GF-D8 (cell line): ENCODE measurements at places on chromosomes 4 and X.
A peak's percentile ranks its signal among the peaks of the same experiment; 100 is the strongest.

- DNase-seq, result no peak
Observed at GRCh38 chr4:107243141-107243781, 207.1 kb upstream of the DKK2 start.

GRCh38 chrX:72031634-72032033 is 100.1 kb downstream of the RTL5 start:
- DNase-seq, result peak; percentile 23

GRCh38 chrX:72025236-72025770 is 106.4 kb downstream of the RTL5 start:
- no peak for DNase-seq

GRCh38 chr4:78379991-78380729 is 171.4 kb upstream of the ANXA3 start:
- no peak for DNase-seq

DNA sequence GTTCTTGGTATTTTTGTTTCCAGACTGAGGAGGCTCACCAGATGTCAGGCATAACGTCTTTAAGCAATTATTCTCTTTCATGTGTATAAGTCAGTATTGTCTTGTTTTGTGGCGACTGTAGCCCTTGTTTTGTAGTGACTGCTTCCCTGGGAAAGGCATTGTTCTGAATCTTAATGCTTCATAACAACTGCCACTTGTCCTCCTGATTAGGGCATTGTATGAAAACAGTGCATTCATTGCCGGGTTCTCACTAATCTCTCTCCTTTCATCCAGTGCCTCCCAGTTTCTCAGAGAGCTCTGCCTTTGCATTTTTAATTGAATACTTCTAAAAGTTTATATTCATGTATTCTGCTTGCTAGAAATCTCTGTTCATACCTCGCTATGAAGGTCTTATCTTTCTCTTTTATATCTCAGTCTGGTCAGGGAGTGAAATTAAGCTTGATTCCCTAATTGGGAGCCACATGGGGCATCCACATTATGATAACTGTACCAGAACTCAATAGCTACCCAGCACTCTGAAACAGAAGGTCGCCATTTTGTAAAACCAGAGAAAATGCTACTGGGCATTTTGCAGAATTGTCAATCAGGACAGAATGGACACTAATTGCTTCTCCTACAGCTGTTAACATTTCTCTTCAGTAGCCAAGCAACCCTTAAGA is 149.8 kb downstream of the GBA3 start:
- no peak for DNase-seq

- no peak for DNase-seq
Observed at GRCh38 chrX:104659005-104659744, 93.2 kb downstream of the IL1RAPL2 start.

GRCh38 chr4:101199507-101200285 is 147.6 kb downstream of the PPP3CA start:
- no peak for DNase-seq

- no peak for DNase-seq
Observed at GRCh38 chr4:151206241-151207005, 70.5 kb upstream of the PRSS48 start.

GRCh38 chr4:125313989-125314667 is 627 bp upstream of the FAT4 start:
- no peak for DNase-seq

- no peak for DNase-seq
Observed at GRCh38 chr4:61068060-61068459, 132.1 kb upstream of the ADGRL3 start.

GRCh38 chr4:128481752-128482480 is 194.3 kb upstream of the PGRMC2 start:
- DNase-seq, result no peak

GRCh38 chrX:13687203-13687602 is 1.7 kb upstream of the RAB9A start:
- no peak for DNase-seq

DNA sequence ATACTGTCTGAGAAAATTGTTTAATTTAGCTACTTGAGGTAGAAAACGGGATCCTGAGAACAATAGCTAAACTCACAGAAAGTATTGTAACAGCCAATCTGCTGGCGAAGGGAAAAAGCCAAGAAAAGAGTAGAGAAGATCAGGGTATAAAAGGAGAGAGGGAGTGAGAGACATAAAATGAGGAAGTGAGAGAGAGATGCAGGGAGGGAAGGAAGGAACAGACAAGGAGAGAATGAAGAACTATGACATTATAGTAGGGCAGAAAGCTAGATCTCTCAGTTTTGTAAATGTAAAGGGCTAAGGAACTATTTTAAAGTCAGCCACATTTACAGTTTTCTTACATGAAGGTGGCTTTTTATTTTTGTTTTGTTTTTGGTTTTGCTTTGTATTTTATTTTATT is 1.6 kb upstream of the GIMD1 start:
- no peak for DNase-seq

GRCh38 chr4:38949411-38950051 is 81.9 kb downstream of the FAM114A1 start:
- DNase-seq, result no peak

- no peak for DNase-seq
Observed at GRCh38 chr4:7430368-7430964, 4.3 kb downstream of the PSAPL1 start.

- DNase-seq, result no peak
Observed at GRCh38 chr4:61204353-61205060, 4.4 kb downstream of the ADGRL3 start.

DNA sequence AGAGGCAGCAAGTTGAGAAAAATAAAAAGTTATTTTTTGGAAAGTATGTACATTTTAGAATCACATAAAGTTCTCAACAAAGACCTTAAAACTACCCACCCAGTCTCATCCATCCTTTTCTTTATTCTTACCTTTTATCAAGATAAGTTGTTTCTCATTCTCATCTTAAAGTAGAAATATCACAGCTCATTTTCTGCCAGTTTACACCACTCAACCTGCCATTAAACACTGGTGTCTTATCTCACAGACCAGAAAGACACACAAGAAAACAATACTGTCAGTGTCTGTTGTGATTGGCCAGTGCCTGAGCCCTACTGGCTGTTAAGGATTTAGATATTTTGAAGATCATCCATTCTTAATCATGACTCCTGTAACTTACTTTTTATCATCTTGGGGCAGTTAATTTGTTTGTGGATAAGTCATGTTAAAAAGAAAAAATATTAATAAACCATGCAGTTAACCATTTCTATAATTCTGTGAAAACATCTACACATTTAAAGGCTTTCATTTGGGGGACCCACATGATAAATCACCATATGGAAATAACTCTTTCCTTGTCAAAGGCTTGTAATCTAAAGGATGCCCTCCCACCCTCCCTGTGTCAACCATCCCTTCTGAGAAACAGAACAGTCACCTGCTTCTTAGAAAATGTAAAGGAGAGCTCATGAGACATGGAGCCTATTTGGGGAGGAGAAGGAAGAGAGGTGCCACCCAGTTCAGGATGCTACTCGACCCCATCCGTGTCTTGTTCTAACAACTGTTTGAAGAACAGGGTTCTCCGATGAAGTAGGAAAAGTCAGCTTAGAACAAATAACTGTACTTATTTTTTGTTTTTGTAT is 897.2 kb upstream of the INTU start:
- DNase-seq, result no peak

- no peak for DNase-seq
Observed at GRCh38 chrX:11244636-11245035, 48.6 kb upstream of the AMELX start.

GRCh38 chr4:40016007-40016406 is 38.3 kb upstream of the PDS5A start:
- DNase-seq, result no peak

DNA sequence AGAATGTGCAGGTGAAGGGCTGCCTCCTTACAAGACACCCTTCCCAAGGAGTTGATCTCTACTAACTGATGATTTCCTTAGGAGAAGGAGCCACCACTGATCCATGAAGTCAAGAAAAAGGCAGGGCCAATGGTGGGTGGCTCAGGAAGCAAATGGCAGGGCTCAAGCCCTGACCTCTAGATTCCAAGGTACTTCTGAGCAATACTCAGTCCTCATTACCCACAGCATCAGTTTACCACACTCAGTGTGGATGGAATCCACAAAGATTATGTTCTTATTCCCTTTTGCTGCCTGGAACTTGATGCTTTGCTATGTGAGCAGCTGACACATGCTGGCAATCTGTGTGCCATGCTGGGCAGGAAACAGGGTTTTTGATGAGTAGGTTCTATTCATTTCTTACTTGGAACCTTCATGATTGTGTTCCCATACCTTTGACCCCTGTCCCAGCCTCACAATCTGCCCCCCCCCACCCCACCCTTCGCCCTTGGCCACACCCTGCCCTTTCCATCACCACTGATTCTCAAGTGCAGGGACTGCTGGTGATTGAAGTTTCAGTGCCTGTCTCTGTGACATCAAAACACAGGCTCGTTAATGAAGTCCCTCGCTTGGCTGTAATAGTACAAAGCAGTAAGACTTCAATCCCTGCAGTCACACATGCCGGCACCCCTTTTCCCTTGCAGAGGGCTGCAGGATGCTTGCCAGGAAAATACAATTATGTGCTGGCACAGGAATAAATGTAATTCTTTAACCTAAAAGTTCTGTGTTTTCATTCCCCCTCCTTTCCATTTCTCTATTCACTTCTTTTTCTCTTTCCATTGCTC is 135.6 kb upstream of the GPC4 start:
- DNase-seq, result no peak

DNA sequence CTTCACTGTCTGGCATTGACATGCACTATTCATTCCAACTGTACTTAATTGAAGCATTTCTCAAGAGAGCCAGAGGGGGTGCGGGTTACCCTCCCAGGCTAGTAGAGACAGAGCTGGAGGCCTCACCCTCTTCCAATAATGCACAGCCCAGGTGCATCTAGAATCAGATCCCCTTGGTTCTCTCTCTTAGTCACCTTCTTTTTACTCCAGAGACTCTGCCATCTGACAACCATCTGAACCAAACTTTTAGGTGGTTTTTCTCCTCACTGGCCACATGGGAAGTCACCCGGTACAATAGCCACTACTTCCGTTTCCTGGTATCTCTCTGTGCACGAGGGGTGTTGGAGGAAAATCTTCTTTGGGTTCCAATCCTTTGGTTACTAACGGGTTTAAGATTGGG is 81.3 kb downstream of the SLC2A9 start:
- no peak for DNase-seq

DNA sequence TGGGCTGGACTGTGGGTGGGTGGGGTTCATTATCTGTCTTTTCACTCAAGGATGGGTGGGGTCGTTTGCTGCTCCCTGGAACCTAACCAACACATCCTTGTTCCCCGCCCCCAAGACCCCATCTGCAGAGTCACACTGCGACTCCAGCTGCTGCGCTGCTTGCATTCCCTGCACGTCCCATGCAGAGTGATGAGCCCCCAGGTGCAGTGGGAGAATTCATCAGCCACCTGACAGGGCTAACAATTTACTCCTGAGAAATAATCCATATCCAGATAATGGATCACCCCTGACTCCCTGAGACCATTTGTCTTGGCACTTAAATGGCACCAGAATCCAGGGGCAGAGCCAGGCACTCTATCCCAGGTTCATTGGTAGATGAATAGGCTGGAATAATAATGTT is 12.4 kb upstream of the ARHGAP36 start:
- DNase-seq, result no peak

DNA sequence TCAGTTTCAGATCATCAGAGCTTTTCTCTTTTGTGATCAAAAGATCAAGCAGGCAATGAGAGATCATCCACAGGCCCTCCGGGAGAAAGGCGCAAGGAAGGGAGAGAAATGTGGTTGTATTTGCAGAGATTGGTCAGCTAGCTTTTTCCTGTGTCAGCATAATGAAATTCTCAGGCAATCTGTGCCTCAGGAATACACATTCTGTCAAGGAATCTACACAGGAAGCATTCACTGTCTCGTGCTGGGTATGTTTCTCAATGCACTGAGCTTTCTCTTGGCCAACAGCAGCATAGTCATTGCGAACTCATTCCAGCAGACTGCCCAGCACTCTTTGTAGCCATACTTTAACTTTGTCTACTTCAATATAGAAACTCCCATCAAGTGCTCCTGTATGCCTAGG is 413.7 kb downstream of the PPP3CA start:
- no peak for DNase-seq
